ENCODE measurements at places on chromosomes 3 and 15. TPM values are rescaled to one million over a fixed set of nuclear protein-coding genes. Genes with fewer than 3 reads are reported as not detected.

- no peak for DNase-seq
These were observed 121.5 kb downstream of the SLC9A9 start for GRCh38 chr3:143726727-143727126.

- no peak for DNase-seq
These were observed 41.3 kb upstream of the TRIM42 start for GRCh38 chr3:140636406-140637138.

GRCh38 chr3:13141991-13142412 is 68.8 kb upstream of the IQSEC1 start:
- no peak for DNase-seq

DNA sequence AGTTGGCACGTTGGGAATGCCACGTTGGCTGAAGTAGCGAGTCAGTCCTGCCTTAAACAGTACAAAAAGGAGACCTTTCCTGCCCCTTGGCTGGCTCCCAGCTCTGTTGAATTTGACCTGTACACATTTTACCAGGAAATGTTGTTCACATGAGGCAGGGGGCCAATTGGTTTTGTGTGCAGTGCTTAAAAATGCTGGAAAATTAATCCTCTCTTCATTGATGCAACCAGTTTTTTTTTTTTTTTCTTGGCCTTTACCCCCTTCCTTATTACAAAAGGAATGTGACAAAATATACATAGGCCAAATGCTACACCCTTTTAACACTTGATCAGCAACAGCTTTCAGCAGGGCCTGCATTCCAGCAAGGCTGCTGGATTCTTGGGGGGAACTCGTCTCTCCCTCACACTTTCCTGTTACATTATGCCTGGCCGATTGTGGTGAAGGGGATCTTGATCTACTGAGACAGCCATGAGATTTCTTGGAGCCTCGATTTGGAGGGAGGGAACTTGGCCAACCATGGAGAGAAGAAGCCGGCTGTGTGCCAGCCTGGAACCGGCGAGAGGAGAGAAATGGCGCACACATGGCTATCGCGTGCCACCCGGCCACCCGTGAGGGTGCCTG is 93.1 kb downstream of the DNASE1L3 start:
- peak; percentile 80 for DNase-seq

- no peak for DNase-seq
These were observed 79.5 kb upstream of the POMGNT2 start for GRCh38 chr3:43185274-43185982.

DNA sequence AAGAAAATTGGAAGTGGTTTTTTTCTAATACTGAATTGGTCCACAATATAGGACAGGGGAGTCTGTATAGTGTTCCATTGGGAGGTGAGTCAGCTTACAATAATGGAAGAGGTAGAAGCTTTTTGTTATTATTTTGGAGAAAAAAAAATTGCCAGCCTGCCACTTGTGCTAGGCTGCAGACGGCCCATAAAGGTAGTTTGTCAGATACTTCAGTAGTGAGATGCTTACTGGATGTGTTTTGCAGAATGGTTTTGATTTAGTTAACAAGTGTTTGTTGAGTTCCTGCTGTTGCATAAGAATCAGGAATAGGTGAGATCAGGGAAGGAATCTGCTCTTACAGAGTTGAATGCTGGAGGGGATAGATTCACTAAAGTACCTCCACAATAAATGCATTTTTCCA is 1.0 kb downstream of the DTWD1 start:
- DNase-seq, result no peak

- DNase-seq, result no peak
These were observed 30.7 kb downstream of the LMCD1 start for GRCh38 chr3:8532251-8532871.

DNA sequence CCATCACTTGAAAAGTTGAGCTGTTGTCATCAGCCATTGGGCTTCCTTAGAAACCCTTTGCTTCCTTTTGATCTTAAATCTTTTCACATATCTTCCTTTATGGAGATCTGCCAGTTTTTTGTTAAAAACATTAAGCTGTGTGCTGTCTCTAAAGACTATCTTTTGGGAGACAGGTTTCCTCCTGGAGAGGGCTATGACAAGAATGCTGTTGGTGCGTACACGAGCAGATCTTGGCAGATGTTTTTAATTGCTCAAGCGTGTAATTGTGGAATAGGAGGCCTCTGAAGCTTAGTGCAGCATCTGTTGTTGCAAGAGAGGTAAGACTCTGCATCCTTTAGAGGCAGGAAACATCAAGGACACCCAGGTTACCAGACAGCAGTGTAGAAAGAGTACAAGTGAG is 56.8 kb downstream of the PHLDB2 start:
- DNase-seq, result no peak

GRCh38 chr3:49277383-49277775 is 347 bp upstream of the C3orf62 start:
- DNase-seq, result no peak

- DNase-seq, result no peak
These were observed 381.6 kb upstream of the NAALADL2 start for GRCh38 chr3:174477491-174477890.

GRCh38 chr3:134029256-134029733 is 430 bp downstream of the SLCO2A1 start:
- no peak for DNase-seq

- no peak for DNase-seq
These were observed 12.1 kb downstream of the PRR23E start for GRCh38 chr3:127204841-127205582.

DNA sequence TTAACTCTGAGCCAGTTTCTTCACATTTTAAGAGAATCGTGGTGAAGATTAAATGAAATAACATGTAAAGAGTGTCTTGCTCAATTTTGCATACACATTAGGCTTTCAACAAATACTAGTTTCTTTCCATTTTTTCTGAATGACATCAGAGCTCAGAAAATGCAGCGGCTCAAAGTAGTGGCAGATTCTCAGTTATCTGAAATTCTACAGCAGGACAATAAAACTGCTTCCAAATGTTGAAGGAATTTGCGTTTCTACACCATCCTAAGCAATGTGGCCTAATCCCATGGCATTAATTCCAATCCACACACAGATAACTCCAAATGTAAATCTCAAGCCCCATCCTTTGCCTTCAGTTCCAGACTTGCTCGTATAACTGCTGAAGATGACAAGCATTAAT is 115.8 kb downstream of the PLCH1 start:
- DNase-seq, result no peak

- DNase-seq, result no peak
These were observed 38.9 kb upstream of the DCLK3 start for GRCh38 chr3:36803091-36803791.

DNA sequence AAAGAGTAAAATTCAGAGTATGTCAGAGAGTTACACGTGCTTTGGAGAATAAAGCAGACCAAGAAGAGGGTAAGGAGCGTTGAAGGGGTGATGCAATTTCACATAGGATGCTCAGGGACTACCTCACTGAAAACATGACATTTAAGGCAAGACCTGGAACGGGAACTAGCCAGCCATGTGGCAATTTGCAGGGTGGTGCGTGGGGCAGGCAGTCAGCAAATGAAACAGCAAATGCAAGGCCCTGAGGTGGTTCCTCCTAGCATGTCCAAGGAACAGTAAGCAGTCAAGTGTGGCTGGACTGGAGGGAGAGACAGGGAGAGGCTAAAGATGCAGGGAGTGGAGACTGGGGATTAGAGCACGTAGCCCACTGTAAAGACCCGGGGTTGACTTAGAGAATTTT is 146.1 kb upstream of the LPP start:
- no peak for DNase-seq

DNA sequence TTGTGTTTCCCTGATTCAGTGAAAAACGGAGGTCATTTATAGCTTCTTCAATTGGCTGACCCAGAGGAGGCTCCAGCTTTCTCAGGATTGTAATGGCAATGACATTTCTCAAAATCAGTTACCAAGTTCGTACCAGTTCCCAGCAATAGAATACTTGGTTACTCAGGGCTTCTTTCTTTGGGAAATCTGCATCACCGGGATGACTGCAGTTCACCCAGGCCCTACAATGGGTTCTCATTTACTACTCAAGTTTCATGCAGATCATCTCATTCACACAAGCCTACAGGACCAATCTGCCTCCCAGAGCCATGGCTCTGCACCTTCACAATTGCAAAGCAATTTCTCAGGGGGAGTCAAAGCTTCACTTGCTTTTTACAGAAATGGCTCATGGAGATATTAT is 109.6 kb downstream of the FHIT start:
- DNase-seq, result no peak

DNA sequence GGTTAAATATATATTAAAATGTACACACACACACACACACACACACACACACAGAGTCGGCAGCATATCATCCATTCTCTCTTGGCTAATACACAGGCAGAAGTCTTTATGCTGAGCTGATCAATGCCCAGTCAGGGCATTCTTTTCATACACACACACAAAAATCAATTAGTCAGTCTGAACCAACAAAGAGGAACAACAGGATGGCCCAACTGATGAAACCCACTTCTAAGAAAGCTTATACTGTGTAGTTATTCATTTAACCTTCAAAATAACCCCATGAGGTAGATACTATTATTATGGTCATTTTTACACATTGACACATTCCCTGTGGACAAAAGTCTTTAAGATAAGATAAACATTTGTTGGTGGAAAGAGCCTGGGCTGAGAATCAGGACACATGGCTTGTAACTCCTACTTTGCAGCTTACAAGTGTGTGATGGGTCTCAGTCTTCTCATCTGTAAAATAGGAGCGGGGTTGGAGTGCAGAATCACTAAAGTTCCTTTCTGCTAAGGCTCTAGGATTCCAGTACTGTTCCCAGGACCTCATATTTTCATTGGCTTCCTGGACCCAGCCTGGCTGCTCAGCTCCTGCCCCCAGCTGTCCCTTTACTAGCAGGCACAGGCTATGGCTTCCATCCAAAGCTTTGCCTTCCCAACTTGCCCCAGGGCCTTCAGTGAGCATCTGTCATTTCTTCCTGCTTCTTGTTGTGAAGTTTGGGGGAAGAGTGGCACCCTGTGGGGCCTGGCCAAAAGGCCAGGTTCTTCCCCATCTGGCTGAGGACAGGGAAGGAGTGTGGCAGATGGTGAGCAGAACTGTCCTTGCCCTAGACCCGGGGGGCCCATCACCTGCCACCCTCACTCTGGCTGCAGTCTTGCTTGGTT is 27.2 kb upstream of the GLCE start:
- DNase-seq, result no peak

Gene ISLR2
- 0.09 TPM for total RNA-seq

Gene ECT2
- 4.1 TPM for total RNA-seq

Gene DIPK2A
- 7.7 TPM for total RNA-seq

Gene C3orf20
- 0.04 TPM for total RNA-seq

Gene WDR93
- 0.15 TPM for total RNA-seq

Gene HGD
- 9.7 TPM for total RNA-seq

Gene SLC22A13
- 0.43 TPM for total RNA-seq

Gene PLXNA1
- total RNA-seq, result 20.0 TPM

Gene PLA2G4F
- 0.18 TPM for total RNA-seq

Gene KBTBD13
- not detected for total RNA-seq

Gene CPLX3
- total RNA-seq, result not detected

Gene WNT7A
- not detected for total RNA-seq

Gene IGF2BP2
- 17.0 TPM for total RNA-seq
